ENCODE measurements at places on chromosomes 12 and 14.

DNA sequence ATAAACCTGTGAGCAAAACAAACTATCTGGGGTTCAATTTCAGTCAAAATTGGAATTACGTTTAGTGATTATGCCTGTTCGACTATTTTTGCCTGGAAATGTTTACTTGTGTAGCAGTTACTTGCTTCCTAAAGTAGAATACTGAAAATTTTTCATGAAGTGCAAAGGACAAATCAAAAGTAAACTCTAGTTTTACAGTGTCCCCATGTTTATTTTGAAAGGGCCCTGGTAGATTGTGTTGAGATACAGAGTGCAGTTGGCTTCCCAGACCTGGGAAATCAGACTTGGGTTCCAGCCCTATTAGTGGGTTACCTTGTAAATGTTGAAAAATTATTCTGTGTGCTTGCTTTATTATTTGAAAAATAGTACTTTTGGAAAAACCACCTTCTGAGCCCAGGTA lies 17.3 kb downstream of the KLRB1 start:
- DNase-seq, result no peak

DNA sequence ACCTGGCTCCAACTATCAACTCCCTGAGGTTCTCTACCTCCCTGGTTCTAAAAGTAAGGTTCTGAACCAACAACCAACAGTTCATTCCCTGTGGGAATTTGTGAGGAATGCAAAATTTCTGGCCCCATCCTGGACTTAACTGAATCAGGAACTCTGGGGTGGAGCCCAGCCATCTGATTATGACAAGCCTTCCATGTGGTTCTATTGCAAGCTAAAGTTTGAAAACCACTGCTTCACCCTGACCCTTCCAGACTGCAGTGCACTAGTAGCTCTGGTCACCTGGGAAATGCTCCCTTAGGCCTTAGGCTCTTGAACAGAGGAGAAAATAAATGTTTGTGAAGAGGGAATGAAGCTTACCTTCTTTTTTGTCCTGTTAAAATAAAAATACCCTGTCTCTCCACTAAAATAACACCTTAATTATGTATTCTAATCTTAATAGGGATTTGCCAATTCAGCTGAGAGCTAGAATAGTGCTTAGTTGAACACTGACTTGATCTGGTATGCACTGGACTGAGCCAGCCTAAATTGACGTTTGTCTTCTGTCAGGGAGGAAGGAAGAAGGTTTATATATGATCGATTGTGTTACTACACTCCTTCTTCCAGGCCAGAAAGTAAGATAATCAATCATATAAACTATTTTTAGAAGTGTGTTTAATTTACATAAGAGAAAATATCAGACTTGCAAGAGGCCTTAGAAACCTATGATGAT lies 39.1 kb upstream of the DDHD1 start:
- no peak for DNase-seq

DNA sequence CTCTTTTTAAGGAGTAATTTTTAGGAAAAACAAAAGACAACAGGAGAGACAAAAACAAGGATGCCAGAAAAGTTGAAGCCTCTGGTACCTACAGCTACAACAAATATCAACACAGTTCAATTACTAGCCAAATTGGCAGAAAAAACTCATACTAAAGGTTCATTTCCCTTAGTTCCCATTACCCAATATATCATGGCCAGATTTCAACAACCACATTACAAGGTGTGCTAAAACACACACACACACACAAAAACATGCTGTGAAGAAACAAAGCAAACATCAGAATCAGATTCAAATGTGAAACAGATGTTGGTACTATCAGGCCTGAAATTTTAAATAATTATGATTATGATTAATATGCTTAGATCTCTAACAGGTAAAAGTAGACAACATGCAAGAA lies 272.7 kb upstream of the CLEC14A start:
- DNase-seq, result no peak

DNA sequence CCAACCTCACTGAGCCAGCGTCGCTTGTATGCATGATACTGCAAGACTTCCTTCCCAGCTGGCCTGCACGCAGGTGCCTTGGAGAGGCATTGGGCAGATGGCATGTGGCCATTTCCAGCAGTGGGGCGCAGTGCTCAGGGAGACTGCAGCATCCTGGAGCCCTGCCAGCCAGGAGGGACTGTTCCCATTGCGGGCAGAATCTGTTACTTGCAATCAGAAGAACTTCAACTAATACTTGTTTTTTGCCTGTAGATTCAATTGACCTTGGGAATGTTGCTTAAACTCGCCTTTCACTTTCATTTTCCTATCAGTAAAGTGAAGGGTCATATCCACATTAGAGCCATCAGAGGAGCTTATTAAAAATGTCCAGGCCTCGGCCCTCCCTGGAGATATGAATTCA lies 29.8 kb downstream of the ANKRD9 start:
- no peak for DNase-seq

DNA sequence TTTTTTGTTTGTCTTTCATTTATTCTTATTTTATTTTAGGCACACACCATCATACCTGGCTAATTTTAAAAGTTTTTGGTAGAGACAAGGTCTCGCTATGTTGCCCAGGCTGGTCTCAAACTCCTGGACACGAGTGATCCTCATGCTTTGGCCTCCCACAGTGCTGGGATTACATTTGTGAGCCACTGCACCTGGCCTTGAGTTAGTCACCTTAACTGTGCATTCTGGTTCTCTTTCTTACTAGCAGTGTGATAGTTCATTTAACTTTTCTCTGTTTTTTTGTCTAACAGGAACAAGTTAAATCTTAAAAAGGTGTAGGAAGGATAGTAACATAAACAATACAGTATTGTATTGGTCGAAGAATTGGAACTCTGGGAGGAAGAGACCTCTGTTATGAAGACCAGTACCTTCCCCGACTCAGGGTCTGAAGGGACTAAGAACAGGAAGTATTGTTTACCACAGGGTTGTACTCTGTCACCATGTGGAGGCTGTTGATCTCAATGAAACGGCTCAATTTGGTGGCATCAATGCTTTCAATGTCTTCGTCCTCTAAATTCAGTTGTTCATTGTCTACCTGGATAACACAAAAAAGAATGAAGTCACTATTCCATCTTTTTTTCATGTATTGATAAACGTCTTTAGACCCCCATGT lies 17.7 kb downstream of the ERP27 start:
- peak; percentile 6 for DNase-seq

DNA sequence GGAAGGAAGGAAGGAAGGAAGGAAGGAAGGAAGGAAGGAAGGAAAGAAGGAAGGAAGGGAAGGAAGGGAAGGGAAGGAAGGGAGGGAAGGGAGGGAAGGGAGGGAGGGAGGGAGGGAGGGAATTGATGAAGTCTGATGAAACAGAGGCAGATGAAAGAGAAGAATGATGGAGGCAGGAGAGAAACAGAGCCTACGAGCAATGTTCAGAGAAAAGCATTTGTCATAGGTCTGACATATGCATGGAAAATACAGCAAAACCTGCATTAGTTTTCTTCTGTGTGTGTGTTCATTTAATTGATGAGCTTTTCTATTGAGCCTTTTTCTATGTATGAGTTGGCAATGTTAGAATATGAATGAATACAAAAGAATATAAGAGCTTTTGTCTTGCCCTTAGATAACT lies 343.4 kb downstream of the GXYLT1 start:
- DNase-seq, result no peak

DNA sequence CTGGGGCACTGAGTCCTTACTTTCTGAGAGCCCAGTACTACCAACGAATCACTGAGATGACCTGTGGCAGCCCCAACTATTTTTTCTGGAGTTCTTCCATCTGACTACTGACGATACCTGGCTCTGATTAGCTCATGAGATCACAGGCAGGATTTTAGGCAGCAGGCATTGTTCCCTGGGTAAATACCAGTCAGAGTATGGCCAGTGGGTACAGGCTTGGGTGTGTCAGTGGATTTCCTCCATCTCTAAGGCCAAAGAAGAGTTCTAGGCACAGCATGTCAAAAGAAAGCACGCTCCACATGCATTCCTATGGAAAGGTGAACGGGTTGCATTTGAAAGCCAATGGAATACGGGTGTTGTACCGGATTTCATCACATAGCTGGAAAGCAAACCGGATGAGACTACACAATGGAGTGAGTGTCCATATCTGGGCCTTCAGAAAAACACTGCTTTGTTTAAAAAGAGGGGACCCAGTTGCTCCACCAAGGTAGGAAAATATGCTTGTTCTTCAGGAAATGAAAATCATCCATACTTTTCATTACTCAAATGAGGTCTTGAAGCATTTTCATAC lies 55.0 kb downstream of the PAX9 start:
- DNase-seq, result no peak

DNA sequence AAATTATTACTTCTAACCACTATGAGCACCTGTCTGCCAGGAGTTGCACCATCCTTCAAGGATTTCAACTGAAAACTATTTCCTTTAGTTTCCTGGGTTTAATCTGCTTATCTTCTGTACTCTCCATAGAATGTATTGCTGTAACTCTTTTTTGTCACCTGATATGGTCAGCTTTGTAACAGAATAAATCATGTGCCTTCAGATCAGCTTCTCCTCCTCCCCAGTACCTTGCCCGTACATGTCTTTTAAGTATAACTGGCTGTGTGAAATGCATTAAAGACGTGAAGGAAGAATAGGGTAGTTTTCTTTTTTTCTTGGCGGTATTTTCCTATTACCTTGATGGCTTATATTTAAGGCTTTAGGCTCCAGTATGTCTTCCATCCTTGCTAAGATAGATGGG lies 200.3 kb upstream of the NAV3 start:
- no peak for DNase-seq

- no peak for DNase-seq
Measured at GRCh38 chr12:123896767-123897166, 75.9 kb downstream of the CCDC92 start.

DNA sequence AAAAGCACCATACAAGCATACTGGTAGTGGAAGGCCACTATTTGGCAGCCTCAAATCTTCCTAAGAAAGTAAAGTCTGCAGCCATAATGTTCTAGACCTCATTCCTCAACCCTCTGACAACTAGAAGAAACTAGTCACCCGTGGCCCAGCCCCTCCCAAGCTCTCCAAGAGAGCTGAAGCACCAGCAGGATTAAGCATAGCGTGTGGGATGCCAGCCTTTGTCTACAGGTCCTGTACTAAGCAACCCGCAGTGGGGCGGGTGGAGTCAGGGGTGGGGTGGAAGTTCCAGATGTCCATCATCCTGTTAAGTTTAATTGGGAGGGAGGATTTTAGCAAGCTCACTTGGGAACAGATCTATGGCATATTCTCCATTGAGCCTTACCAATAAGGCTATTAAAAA lies 14.2 kb downstream of the SLC11A2 start:
- DNase-seq, result no peak

DNA sequence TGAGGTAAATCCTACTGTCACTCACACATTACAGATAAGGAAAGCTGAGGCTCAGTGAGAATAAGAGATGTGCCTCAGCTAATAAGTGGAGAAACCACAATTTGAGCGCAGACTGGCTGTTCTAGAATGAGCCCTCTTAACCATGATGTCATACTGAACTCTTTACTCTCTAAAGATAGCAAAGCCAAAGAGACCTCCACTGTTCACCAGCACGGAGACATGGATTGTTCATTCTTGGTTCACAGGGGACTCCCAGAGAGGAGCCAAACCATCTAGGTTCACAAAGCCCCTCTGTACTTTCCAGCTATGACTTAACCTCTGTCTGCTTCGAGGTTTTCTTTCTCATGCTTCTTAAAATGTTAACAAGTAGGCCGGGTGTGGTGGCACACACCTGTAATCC lies 32.7 kb upstream of the YARS2 start:
- DNase-seq, result no peak

DNA sequence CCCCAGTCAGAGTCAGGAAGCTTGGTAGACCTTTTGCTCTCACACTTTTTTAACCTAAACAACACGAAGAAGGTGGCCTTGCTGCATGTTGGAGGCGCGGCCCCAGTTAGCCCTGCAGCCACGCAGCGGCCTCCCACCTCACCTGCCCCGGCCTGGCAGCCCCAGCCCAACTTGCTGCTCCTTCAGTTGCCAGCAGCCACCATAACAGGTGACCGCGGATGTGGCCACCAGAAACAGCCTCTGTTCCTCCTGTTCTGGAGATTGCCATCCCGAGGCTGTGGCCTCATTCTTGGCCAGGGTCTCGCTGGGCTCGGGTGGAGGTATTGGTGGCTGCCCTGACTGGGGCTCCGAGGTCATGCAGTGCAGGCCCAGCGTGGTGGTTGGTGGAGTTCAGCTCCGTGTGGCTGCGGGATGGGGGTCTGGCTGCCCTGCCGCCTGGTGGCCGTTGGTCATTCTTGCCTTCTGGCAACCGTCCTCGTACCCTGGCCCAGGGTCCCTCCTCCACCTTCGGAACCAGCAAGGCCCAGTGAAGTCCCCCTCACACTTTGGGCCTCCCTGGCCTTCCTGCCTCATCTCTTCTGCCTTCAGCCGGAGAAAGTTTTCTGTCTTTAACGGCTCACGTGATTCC lies 20.7 kb upstream of the TEX22 start:
- DNase-seq, result no peak

GRCh38 chr14:56008150-56008549 lies 110.1 kb upstream of the PELI2 start:
- no peak for DNase-seq

DNA sequence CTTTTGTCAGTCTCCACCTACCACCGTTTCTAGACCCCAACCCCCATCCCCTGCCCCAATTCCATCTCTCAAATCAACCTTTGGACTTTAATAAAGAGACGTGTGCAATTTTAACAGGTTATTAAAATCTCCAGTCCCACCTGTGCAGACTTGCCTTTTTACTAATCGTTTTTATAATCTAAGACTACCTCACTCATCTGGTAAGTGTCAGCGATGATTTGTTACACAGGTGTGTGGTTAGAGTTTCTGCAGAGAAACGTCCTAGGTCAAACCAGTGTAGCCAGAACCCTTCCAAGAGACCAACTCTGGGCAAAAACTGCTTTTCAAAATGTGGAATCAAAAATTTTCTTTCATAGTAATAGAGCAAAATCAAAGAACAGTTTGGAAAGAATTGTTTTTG lies 60.4 kb upstream of the PELI2 start:
- DNase-seq, result no peak

GRCh38 chr14:35470755-35471154 lies 63.2 kb upstream of the INSM2 start:
- DNase-seq, result no peak

DNA sequence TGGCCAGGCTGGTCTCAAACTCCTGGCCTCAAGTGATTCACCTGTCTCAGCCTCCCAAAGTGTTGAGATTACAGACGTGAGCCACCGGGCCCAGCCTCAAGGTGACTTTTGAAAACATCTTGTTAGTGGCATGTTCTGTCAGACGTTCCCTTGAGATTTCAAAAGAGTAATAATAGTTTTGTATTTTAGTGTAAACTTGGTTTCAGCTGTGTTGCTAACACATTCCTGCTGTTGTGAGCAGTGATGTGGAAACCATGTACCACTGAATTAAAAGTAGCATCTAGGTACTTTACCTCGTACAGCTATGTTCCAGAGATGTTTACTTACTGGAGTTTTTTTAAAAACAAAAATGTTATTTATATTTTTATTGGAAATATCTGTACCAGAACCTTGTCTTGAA lies 111.3 kb downstream of the AEBP2 start:
- no peak for DNase-seq

Data from activated T-cell treated with anti-CD3 and anti-CD28 coated beads, Interleukin-2, amount 50 U/mL, for 72 hours (primary cell).